ENCODE measurements at places on chromosomes 12 and 14. TPM values are rescaled to one million over a fixed set of nuclear protein-coding genes. Genes with fewer than 3 reads are reported as not detected.

PKP2 gene
- total RNA-seq, result 7.3 TPM

DNA sequence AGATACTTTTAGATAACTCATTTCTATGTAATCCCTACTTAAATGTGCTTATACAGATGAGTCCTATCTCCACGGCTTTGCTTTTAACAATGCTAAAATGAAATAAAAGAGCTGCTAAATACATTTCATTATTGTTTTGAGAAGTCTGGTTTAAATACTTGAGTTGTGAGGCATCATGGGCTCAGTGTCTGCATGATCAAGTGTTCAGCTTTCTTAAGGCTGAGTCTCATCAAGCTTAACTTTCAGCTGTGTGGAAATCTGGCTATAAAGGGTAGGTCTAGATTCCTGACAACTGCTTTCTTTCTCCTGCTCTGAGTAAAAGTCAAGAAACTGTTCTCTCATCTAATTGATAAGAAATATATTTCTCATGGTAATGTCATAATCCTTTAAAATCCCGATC, 235.4 kb downstream of the FSCB start:
- DNase-seq, result no peak

- DNase-seq, result no peak
Measured at GRCh38 chr14:21846227-21846885, 172.7 kb upstream of the OR4E1 start.

SEC23A gene
- total RNA-seq, result 182 TPM

GPR84 gene
- total RNA-seq, result not detected

GRCh38 chr12:80233926-80234325, 134.6 kb downstream of the OTOGL start:
- no peak for DNase-seq

DNA sequence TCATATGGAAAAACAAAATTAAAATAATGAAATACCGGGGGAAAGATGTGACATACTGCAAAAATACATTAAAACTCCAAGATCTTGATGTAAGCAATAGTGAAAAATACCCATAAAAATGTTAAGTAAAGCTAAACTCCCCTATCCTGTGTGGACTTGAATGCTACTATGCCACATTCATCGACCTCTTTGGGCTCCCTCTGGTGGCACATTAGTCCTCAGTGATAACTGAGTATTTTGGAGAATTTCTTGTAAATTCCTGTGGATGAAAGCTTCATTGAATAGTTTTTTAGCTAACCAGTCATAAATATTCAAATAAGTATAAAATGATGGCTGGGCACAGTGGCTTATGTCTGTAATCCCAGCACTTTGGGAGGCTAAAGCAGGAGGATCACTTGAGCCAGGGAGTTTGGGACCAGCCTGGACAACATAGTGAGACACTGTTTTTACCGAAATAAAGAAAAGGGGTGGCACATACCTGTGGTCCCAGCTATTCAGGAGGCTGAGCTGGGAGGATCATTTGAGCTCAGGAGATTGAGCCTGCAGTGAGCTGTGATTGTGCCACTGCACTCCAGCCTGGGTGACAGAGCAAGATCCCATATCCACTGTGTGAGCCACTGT, 42.4 kb upstream of the SGPP1 start:
- DNase-seq, result no peak

DNA sequence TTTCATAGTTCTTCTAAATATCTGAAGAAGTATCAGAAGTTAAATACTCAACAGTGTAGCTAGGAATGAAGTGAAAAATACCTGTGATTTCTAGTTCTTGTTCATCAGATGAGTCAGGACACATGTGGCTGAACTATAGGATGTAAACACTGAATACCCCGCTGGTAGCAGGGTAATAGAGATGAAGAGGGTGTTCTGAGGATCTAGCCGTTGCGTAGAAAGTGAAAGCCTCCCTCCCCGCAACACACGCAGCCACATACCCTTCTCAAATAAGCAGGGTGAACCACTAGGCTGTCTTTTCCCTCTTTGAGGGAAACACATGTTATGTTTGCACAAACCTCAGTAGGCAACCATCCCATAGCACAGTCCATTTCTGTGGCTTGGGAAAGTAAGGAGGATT, 16.4 kb upstream of the RNASE12 start:
- DNase-seq, result no peak

GRCh38 chr12:124804011-124804621, 59.5 kb downstream of the SCARB1 start:
- DNase-seq, result no peak

- no peak for DNase-seq
Measured at GRCh38 chr14:77222546-77223225, 41.1 kb downstream of the TMEM63C start.

CLIP1 gene
- total RNA-seq, result 72.2 TPM

CD163L1 gene
- 5.7 TPM for total RNA-seq

DNA sequence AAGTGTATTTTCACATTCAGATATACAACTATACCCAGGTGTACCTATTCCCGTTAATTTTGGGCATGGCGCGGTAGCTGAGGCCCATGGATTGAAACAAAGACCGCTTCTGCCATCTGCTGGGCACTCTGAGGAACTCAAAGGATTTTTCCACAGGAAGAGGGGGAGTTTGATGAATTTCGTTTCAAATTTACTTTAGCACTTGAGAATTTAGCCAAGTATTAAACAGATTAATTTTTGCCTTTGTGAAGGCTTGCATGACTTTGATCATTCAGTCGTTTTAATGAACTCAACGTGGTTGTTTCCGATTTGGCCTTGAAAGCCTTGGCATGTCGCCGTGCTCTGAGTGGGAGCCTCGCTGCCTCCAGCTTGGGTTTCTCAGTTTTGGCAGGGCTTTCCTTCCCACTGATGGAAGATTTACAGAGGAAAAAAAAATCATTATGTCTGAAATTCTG, 153.2 kb upstream of the DDHD1 start:
- DNase-seq, result peak; percentile 20

CCDC60 gene
- total RNA-seq, result not detected

GRCh38 chr12:41186026-41186425, 2.1 kb upstream of the PDZRN4 start:
- no peak for DNase-seq

GRCh38 chr12:93390549-93391297, 13.0 kb downstream of the NUDT4 start:
- no peak for DNase-seq

GRCh38 chr14:73712540-73713180, 1.5 kb downstream of the PNMA1 start:
- no peak for DNase-seq

STX2 gene
- 21.2 TPM for total RNA-seq

PYGL gene
- total RNA-seq, result 4.5 TPM

KRT82 gene
- not detected for total RNA-seq

- no peak for DNase-seq
Measured at GRCh38 chr14:95008445-95009217, 148.7 kb downstream of the DICER1 start.

DNA sequence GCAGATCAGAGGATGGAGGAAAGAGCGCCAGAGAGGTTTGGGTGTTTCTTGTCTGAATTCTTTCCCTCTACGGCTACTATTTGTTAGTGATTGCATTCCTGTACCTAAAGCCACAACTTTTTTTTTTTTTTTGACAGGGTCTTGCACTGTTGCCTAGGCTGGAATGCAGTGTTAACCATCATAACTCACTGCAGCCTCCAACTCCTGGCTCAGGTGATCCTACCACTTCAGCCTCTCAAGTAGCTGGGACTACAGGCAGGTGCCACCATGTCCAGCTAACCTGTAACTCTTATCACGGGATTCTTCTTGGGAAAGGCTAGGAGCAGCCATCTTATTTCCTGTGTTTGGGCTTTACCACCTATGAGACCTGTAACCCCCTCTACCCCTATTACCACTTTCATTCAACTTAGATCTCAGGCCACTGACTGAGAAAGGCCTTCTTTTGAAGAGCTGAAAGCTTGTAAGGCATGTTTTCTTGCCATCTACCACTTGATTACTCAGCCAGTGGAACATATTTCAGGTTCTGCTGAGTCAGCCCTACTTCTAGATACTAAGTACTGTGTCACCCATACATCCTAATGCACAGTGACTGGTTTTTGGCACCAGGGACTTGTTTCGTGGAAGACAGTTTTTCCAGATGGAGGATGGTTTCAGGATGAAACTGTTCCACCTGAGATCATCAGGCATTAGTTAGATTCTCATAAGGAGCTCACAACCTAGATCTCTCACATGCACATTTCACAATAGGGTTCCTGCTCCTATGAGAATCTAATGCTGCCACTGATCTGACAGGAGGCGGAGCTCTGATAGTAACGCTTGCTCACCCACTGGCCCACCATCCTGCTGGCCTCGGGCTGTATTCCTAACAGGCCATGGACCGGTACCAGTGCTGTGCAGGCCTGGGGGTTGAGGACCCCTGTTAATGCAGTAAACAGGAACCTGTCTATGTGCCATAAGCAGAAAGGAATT, 6.9 kb downstream of the VEZT start:
- DNase-seq, result no peak

- DNase-seq, result no peak
Measured at GRCh38 chr14:60487211-60487610, 1.3 kb upstream of the C14orf39 start.

DNA sequence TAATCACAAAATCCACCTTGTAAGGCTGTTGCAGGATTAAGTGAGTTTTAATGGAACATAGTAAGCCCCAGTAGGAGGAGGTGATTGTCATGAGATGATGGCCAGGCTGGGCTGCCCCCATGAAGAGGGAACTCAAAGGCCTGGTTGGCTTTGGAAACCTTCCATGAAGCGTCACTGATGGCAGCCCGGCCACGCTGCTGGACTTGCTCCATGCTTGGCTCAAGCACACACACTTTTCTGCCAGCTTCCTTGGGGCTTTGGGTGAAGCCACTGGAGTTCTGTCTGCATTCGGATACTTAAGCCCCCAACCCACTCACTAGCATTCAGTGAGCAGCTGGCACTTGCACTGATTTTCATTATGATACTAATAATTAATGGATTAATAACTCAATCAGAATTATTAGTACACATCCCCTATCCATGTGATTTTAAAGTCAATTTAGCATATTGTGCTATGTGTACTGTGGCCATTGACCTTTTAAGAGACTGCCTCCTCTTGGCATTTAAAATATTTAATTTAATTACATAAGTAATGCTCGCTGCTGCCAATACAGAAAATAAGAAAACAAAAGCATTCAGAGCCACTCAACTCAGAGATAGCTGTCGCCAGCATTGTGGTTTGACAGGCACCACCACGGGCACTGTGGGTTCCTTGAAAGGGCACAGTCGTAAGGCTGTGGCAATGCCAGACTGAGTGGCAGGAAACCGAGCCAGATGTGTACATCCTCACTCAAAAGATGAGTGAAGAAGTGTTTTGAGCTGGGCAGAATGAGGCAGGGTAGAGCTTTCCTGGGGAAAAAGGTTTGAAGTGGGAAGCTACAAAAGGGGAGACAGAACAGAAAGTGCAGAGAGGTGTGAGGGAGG, 15.9 kb downstream of the KRT85 start:
- no peak for DNase-seq

All from frontal cortex (tissue), 4 donors.